ENCODE measurements at places on chromosomes 1 and 21.

- DNase-seq, result no peak
These were observed 11.6 kb upstream of the DDI2 start for GRCh38 chr1:15605398-15606383.

GRCh38 chr1:64733581-64734286, 11.1 kb upstream of the RAVER2 start:
- DNase-seq, result no peak

DNA sequence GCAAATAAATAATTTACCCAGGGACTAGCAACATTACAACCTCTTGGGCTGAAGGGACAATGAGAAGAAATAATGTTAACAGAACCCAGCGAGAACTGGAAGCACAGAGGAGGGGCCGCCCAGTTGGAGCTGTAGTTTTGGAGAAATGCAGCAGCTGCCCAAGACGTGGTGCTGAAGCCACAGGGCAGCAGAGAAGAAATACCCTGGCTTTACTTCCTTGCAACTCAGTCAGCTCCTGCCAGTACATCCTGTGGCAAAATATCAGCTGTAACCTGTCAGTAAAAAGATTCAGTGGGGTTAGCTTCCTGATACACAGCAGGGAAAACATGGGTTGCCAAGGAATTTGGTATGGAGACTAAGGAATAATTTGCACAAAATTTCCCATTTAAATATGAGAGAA, 283.6 kb upstream of the USP25 start:
- no peak for DNase-seq

DNA sequence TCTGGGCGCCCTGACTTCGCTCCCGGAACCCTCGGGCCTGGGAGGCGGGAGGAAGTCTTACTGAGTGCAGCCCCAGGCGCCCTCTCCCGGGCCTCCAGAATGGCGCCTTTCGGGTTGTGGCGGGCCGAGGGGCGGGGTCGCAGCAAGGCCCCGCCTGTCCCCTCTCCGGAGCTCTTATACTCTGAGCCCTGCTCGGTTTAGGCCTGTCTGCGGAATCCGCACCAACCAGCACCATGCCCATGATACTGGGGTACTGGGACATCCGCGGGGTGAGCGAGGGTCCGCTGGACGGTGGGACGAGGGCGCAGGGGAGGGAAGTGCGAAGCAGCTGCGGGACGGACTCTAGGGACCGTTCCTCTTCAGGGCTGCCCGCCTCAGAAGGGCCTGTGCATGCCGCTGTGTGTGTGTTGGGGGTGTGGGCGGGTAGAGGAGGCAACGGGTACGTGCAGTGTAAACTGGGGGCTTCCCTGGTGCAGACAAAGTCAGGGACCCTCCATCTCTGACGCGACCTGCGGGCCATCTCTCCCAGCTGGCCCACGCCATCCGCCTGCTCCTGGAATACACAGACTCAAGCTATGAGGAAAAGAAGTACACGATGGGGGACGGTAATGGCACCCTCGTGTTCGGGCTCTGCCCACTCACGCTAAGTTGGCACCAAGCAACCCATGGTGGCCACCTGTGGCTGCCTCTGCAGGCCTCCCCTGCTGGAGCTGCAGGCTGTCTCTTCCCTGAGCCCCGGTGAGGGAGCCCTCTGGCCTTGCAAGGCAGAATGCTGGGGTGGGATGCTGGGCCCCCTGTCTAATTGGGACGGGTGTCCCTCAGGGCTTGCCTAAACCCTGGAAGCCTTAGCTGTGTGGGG, at the start of gene GSTM1:
Gene GSTM1, plus strand, starts transcription at position 177 of the 859 bp plus-strand sequence. Its CDS starts 57 bp downstream, at position 234.
- DNase-seq, result no peak

- DNase-seq, result no peak
These were observed 96.2 kb downstream of the GALNT2 start for GRCh38 chr1:230163205-230163604.

DNA sequence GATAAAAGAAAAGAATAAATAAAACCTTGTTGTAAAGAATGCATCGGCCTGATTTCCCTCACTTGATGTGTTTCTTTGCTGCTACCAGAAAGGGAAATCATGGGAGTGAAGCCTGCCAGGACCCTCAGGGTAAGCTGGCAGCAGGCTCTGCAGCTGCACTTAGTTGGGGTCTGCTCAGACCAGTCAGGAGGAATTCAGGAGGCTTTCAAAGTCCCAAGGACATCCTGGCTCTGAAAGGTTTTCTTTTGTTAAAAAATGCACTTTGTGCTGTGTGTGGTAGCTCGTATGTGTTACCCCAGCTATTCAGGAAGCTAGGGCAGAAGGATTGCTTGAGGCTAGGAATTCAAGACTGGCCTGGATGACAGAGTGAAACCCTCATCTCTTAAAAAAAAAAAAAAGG, 254.8 kb downstream of the ZNF648 start:
- no peak for DNase-seq

DNA sequence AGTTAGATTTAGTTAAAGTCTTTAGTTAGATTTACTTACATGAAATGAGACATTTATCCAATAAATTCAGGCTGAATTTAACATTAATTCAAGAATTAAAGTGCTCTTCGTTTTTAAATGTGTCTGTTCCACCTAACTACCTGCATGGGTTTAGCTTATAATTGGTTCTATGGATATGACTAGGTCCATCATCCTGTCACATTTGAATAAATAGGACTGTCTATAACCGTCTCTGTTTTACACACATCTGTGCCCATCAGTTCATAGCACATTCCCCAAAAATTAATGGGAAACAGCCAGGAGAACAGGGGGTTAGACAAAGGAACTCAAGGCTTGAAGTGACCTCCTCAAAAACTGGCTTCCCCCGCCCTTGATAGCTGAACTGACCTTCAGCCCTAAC, 219.6 kb downstream of the MRPL39 start:
- no peak for DNase-seq

DNA sequence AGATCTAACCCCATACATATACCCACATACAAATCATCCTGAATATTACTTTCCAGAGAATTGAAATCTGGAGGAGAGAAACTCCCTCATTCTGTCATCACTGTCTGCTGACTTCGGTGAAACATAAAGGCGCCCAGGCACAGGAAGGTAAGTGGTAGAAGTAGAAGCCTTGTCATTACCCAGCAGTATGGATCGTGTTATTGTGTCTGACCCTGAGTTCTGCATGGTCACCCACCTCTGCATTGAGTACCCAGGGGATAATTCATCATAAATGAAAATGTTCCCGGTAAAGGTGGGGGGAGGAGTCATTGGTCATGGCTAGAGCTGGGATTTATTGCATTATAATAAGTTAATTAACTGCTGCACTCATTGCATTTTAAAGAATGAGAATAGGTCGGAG, 342.6 kb upstream of the PKN2 start:
- DNase-seq, result no peak

DNA sequence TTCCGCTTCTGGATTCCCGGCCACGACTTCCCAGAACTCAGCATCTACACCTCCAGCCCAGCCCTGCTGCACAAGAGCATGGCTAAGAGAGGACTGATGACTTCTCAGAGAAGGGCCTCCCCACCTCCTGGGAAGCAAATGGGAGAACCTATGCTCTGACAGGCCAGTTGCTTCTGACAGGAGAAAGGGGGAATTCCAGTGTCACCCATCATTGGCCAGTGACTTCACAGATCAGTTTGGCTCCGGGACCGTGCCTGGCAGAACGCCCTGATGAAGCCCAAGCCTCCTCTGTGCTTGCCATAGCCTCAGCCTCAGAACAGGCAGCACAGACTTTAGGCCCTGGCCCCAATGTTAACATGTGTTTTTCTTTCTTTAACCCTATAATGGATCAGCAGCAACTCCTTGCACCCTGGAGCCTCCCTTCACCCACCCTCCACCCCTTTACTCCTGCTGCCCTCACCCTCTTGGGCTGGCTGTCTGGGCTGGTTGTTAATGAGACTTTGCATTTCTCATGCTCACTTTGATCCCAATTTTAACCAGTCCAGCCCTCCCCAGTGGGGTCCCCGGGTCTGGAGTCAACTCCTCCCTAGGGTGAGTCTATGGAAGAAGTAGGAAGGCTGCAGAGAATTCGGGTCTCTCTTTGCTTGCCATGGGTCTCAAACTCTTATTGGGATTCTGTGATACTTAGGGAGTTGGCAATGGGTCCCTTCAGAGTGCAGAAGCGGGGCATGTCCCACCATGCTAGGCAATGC, 42.7 kb upstream of the SLC30A1 start:
- no peak for DNase-seq

GRCh38 chr1:107748531-107748930, 216.4 kb downstream of the VAV3 start:
- DNase-seq, result peak; percentile 7

DNA sequence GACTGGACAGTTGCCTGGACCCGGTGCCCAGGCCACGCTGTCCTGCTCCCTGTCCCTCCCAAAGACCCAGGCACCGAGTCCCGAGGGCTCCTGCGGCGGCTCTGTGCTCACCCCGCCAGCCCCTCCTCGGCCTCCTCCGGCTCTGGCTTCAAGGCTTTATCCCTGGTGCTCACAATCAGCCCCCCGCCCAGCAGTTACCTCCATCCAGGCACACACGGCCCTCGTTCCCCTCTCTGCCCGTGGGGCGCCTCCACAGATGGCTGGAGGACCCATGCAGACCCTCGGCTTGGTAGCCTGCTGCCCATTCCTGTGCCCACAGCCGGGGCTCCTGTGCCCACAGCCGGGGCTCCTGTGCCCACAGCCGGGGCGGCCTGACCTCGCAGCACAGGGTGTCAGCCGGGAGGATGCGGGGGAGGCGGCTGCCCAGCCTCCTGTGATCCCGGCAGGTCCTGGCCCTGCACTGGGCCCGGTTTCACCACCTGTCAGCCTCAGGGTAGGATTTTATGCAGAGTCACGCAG, 52.3 kb upstream of the COL18A1 start:
- no peak for DNase-seq

DNA sequence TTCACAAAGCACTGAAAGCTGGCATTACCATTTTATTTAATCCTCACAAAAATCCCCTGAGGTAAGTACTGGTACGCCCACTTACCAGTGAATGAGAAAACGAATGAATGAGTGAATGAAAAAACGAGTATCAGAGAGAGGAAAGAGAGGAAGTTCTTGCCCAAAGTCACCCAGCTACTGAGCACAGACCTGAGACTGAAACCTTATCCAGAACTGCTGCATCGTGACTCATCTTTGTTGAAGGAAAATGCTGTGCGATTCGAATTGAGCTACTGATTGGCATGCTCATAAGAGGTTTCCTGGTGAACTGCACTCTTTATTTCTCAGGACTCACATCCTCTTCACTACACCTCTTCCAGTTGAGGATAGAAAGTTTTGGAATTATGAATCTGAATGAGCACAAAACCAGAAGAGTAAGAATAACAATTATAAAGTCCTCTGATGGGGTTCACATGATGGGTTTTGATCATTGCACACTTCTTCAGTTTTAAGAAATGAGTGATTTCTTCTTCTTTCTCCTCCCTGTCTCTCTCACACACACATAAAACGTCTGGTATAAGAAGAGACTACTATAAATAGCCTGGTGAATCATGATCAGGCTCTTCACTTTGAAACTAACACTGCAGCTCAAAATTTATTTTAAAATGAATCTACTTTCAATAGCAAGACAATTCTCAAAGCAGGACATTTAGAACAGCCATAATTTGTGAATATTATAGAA, 32.1 kb downstream of the IL12RB2 start:
- no peak for DNase-seq

DNA sequence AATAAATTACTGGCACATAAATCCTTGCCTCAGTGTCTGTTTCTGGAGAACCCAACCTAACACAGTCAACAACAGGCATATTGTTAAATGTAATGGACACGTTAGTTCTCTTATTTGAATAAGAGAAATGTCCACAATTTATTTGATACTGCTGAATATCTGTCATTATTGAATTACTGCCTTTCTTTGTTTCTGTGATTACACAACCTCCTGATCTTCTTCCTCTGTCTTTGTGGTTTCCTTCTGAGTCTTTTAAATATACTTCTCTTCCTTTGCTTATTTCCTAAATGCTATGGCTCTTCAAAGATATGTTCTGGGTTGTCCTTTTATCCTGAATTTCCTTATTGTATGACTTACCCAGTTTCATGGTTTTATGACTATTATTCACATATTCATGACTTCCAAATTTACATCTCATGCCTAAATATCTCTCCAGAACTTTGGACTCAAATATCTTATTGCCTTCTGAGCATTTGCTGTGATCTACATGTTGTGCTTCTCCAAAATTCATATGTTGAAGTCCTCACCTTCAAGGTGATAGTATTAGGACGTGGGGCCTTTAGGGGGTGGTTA, 39.9 kb downstream of the MSH4 start:
- no peak for DNase-seq

- DNase-seq, result no peak
These were observed 131.8 kb downstream of the PLXNA2 start for GRCh38 chr1:208112401-208112800.

GRCh38 chr1:206727981-206728696, 42.4 kb upstream of the IL19 start:
- DNase-seq, result no peak

- DNase-seq, result no peak
These were observed 573.5 kb downstream of the SMYD3 start for GRCh38 chr1:245933431-245934045.

DNA sequence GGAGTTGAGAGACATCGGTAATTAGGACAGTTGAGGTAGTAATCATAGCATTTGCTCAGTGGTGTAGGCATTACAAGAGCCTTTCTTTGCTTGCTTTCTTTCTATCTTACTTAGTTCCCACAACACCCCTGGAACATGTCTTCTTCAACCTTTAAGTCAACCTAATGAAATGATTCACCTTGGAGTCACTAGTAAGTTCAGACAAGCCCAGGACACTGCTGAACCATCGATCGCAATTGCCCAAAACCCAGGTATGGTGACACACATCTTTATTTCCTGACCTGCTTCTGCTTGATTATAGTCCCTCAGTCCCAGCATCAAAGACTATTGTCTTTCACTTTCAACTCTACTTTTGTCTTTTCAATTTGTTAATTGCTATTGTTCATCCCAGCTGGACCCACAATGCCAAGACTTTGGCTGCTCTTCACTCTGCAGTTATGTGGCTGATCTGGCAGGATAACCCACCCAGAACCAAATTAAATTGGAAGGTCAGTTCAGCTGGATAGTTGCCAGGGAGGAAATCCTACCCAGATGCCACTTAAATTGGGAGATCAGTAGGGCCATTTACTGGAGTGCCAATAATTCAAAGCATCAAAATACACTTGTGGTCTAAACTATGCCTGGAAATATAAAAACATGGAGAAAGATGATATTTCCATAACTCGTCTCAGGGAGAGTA, 272.9 kb downstream of the RWDD3 start:
- DNase-seq, result no peak

DNA sequence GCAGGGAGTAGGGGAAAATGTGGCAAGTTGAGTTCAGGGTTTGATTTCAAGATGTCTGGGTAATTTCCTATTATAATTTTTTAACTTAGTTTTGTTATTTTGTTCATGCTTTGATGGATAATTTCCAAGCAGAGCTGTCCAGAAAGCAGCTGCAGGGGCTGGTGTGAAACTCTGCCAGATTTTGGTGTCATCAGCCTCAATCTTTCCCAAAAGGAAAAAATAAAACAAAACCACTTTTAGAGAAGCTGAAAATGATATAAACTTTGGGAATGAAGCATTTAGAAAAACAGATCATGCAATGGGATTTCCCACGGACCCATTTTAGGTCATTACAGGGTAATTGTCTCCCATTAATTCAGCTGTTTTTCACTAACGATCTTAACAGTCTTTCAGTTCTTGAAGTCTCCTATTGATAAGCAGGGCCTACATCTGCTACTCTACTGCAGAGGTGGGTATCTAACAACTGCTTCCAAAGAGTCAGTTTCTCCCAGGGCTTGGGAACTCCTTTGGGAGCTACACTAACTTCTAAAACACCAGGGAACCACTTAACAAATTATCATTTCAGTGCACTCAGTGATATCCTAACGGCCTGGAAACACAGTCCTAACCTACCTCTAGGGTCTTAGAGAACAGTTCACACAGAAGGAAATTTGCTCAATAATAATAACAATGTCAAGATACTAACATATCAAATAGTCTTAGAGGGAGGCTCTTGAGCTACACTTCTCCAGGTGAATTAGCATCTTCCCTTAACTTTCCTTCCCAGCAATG, 12.3 kb downstream of the ZNF436 start:
- DNase-seq, result no peak

GRCh38 chr21:41726630-41726969, 40.3 kb downstream of the RIPK4 start:
- DNase-seq, result no peak
